ENCODE measurements at places on chromosomes 6 and 20. TPM values are rescaled to one million over a fixed set of nuclear protein-coding genes. Genes with fewer than 3 reads are reported as not detected.

Gene ZBTB2
- 10.3 TPM for total RNA-seq

Gene GABRR1
- total RNA-seq, result not detected

Gene VPS52
- 35.1 TPM for total RNA-seq

Gene MOCS1
- 4.7 TPM for total RNA-seq

Gene KCNK16
- not detected for total RNA-seq

All from occipital lobe (tissue), 3 donors.